ENCODE measurements at places on chromosomes 5 and 9. TPM values are rescaled to one million over a fixed set of nuclear protein-coding genes. Genes with fewer than 3 reads are reported as not detected.

DNA sequence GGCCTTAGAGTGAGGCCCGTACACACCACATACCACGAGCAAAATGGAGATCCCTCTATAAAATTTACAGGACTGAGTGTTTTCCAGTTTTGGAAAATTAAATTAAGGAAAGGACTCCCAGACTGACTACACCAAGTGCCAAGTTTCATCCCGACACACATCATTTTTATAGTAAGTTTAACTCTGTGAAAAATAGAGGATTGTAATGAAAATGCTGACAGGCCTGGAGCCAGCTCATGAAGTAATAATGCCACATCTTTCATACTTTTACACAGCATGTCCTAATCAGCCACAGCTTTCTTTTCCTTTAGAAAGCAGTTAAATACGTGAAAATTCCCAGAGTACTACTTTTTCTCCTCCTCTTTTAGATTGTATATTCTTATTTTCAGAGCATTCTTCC lies 169.2 kb downstream of the SAXO1 start:
- no peak overlapping the region for H3K4me3 ChIP-seq
- H3K4me1 ChIP-seq: no peaks in the 10 kb centered on the region
- H3K36me3 ChIP-seq: no peaks in the 10 kb centered on the region
- no peak overlapping the region for H3K27ac ChIP-seq

DNA sequence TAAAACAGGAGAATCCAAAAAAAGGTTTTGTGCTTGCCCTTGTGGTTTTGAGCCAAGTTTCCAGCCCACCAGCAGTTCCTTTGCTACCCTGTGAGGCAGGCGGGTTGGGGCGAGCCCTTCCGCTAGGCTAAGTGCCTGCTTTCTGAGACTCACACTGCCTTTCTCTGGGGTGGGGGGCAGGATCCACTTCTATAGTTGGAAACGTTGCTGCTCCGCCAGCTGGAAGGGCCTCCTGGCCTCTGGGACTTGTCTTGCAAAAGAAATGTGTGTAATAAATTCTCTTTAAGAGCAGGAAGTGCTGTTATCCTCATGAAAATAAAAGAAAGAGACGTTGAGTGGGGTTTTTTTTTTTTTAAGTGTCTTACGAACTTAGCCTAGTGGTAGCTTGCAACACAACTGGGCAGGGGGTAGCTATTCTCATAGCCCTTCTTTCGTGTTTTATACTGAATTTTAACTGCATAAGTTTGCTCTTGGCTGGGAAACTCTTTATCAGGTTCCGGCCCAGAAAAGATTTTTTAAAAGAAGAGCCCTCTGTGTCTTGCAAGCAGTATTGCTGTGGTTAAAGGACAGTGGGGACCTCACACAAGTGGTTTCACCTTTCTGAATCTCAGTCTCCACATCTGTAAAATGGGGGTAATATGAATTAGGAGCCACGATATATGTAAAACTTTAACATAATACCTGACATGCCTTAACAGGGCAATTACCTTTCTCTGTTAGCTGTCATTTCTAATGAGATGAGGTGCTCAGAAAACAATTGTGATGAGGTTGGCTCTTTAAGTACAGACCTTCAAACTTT lies 19.8 kb downstream of the JADE2 start:
- H3K27ac ChIP-seq: peak overlapping the region; percentile 92
- peaks cover 66% of the 10 kb centered on the region for H3K36me3 ChIP-seq
- no peak for DNase-seq
- H3K4me1 ChIP-seq: peaks cover 29% of the 10 kb centered on the region

DNA sequence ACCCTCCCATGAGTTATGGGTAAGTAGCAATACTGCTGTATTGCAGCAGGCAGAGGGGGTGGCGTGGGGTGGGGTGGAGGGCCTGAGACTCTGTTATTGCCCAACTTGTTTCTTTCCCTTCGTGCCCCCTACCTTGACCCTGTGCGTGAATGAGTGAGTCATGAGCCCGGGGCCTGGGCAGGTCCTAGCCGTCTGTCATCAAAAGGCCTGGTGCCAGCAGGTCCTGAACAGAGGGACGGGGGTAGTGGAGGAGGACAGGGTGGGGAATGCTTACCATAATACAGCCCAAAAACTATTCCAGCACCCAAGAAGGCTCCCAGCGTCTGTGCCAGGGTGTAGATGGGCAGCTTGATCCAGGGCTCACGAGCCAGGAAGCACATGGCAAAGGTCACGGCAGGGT lies 4.3 kb downstream of the AQP3 start:
- no peaks in the 10 kb centered on the region for H3K27me3 ChIP-seq
- peaks cover 26% of the 10 kb centered on the region for H3K4me1 ChIP-seq
- DNase-seq: no peak
- peaks cover 7% of the 10 kb centered on the region for H3K36me3 ChIP-seq

DNA sequence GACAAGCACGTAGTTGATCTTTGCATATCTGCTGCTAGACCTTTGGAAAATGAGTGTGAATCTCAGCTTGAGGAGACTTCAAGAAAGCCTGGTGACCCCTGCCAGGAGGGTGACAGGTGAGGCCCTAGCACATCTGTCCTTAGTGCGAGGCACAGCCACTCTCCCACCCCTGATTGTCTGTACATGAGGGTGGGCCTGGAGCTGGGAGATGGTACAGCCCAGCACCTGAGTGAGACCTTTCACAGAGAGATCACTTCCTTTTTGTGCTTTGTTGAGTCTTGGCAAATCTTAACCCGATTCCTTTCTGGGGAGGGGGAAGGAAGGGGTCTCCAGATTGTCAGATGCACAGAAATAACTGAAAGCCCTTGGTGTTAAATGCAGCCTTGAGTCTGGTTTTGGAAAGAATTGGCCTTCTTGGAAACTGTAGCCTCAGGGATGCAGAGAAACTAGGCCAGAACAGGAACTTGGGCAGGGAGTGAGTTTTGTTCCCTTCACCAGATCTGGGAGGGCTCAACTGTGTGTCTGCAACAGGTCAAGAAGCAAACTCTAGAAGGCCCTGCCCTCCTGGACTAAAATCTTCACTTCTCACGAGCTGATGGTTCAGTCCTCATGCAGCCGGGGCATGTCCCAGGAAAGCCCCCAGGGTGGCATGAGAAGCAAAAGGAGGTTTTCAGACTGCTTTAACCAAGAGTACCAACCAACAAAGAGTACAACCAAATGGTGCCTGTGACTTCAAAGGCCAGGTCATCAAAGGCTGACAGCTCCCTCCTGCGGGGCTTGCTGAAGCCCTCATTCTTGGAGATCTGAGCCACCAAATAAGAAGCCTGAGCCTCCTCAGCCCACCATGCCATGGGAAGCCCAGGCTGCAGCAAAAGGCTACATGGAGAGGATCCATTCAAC lies 20.8 kb upstream of the SEMA4D start:
- DNase-seq: no peak
- H3K27me3 ChIP-seq: no peaks in the 10 kb centered on the region
- H3K4me1 ChIP-seq: peaks cover 65% of the 10 kb centered on the region
- peaks cover 3% of the 10 kb centered on the region for H3K36me3 ChIP-seq
- no peak overlapping the region for H3K4me3 ChIP-seq

The TEX48 gene
- total RNA-seq: 0.68 TPM

The SHROOM1 gene
- 9.3 TPM for total RNA-seq

DNA sequence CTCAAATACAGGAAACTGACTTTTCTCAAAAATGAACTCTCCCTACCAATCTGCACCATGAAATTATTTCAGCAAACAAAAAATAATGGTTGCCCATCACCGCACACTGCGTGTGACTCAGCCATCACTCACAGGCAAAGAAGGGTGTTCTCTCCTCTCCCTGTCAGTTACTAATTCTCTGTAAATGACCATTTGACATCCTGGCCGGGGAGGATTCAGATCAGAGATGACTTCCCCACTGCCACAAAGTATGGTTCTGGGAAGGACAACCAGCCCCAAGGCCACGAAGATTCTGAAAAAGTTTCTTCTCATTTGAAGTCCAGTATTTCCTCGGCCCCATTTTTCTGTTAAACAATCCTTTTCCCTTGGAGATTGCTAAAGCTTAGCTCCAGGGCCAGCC lies 199.4 kb downstream of the AUH start:
- peaks cover 36% of the 10 kb centered on the region for H3K36me3 ChIP-seq
- no peak for DNase-seq
- H3K4me1 ChIP-seq: peaks cover 65% of the 10 kb centered on the region
- no peaks in the 10 kb centered on the region for H3K27me3 ChIP-seq
- H3K4me3 ChIP-seq: peak overlapping the region; percentile 84
- H3K27ac ChIP-seq: peak overlapping the region; percentile 98

The MELK gene
- 57.9 TPM for total RNA-seq

DNA sequence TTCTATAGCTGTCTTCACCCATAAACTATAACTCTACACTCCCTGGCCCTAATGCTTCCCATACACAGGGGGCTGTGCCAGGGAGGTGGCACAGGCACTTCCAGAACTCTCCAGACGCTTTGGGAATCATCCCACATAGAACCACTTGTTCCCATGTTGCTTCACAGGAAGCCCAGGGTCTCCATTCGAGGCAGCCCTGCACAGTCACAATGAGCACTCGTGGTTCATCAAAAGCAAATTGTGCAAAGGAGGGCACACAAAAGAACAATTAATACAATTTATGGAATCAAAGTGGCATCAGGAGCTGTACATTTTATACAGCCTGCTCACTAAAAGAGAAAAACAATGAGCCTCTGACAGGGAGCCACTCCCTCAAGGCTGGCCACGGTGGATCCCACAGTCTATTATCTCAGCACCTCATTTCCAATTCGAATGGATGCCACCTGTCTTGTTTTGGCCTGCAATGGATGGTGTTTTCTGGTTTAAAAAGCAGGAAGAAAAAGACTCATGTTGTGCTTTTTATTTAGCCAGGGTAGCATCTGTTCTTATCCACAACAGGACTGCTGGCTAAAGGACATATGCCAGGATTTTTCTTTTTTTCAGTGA lies 354.8 kb downstream of the ENC1 start:
- no peak for DNase-seq
- H3K36me3 ChIP-seq: no peaks in the 10 kb centered on the region
- H3K4me3 ChIP-seq: no peak overlapping the region
- H3K27me3 ChIP-seq: peaks cover 16% of the 10 kb centered on the region
- no peak overlapping the region for H3K27ac ChIP-seq
- H3K4me1 ChIP-seq: no peaks in the 10 kb centered on the region

- H3K4me1 ChIP-seq: peaks cover 6% of the 10 kb centered on the region
- no peak overlapping the region for H3K27ac ChIP-seq
- H3K27me3 ChIP-seq: peaks cover 37% of the 10 kb centered on the region
- no peak for DNase-seq
- H3K36me3 ChIP-seq: no peaks in the 10 kb centered on the region
Observed at GRCh38 chr9:107637421-107638420, 148.2 kb upstream of the KLF4 start.

GRCh38 chr5:76544268-76544926 lies 78.8 kb downstream of the F2RL2 start:
- peak; percentile 33 for DNase-seq
- H3K4me3 ChIP-seq: peak overlapping the region; percentile 75

The DOK3 gene
- 4.9 TPM for total RNA-seq

DNA sequence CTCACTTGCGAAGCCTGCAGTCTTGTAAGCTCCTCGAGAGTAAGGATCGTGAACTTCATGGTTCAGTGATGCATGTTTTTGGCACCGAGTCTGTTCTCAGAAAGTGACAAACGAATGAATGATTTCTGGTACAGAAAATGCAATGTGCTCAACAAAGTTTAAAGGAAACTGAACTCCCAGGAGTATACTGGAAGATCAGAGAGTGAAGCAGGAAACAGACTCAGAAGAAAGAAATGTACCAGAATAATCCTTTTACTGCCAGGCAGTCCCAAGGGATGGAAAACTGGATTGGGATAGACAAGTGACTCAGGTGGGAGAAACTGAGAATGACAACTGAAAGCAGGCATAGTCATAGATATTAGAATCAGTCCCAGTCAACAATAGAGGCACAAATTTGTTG lies 420.6 kb downstream of the CTNND2 start:
- H3K27ac ChIP-seq: no peak overlapping the region
- no peak overlapping the region for H3K4me3 ChIP-seq
- H3K36me3 ChIP-seq: no peaks in the 10 kb centered on the region
- H3K27me3 ChIP-seq: no peaks in the 10 kb centered on the region
- no peak for DNase-seq

DNA sequence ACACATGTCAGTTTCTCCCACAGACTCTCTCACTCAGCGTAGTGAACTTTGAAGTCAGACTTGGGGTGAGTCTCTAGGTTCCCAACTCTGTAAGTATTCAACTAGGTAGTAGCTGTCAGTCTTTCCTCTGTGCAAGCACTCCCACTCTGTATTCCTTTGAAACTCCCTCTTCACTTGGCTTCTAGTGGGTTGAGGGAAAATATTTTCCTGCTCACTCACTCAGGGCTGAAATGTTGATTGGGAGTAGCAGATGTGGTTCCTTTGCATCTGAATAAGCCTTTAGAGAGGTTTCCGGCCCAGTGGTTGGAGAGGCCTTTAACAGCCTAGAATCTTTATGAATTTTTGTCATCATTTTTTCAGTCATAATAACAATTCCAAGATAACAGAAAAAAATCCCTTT lies 18.1 kb upstream of the ARRDC3 start:
- H3K4me1 ChIP-seq: peaks cover 7% of the 10 kb centered on the region
- no peak overlapping the region for H3K27ac ChIP-seq
- DNase-seq: no peak
- no peak overlapping the region for H3K4me3 ChIP-seq

The FAM151B gene
- 0.43 TPM for total RNA-seq

DNA sequence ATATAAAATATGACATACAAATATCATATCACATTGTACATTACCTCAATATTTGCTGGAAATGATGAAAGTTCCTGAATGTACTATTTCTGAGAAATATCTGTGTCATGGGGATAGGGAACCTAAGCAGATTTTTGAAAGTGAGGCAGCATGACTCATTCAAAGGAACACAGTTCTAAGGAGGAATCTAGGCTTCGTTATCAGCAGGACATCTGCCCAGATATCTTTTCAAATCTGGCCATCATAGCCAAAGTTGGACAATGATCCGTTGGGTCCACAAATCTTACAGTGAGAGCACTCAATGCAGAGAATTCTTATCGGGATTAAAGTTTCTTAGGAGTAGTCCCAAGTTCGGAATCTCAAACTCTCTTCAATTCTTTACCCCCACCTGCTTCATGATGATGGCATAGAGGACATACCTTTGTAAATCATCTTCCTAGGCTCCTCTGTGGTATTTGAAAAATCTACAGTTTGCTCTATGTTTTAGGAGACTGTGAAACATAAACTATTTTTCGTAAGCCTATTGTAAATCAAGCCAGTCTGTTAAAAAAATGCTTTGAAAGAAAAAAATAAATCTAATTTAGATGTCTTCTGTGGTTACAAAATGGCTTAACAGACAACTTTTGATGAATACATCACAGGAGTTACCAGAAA lies 29.4 kb upstream of the ALDH1A1 start:
- no peak overlapping the region for H3K4me3 ChIP-seq
- no peak for DNase-seq
- no peaks in the 10 kb centered on the region for H3K36me3 ChIP-seq
- no peaks in the 10 kb centered on the region for H3K27me3 ChIP-seq
- H3K4me1 ChIP-seq: no peaks in the 10 kb centered on the region
- H3K27ac ChIP-seq: no peak overlapping the region

- no peak overlapping the region for H3K27ac ChIP-seq
- no peaks in the 10 kb centered on the region for H3K36me3 ChIP-seq
- H3K4me1 ChIP-seq: peaks cover 14% of the 10 kb centered on the region
- peaks cover 38% of the 10 kb centered on the region for H3K27me3 ChIP-seq
- no peak overlapping the region for H3K4me3 ChIP-seq
Observed at GRCh38 chr9:22232971-22233370, 213.7 kb upstream of the DMRTA1 start.
